ENCODE measurements at places on chromosomes 1 and 21. TPM values are rescaled to one million over a fixed set of nuclear protein-coding genes. Genes with fewer than 3 reads are reported as not detected.

FCMR gene
- not detected for total RNA-seq

ZNF683 gene
- not detected for total RNA-seq

NBPF10 gene
- 0.65 TPM for total RNA-seq

MATN1 gene
- under 0.01 TPM for total RNA-seq

CFAP141 gene
- not detected for total RNA-seq

Measured in epithelial cell of umbilical artery (primary cell).